H9 (cell line): ENCODE measurements at places on chromosomes 11 and 22. TPM values are rescaled to one million over a fixed set of nuclear protein-coding genes. Genes with fewer than 3 reads are reported as not detected.

Gene KREMEN1
- total RNA-seq = 2.4 and 2.6 TPM in 2 replicates

Gene SLC22A8
- not detected in 2 replicates for total RNA-seq

Gene DDI1
- not detected in 2 replicates for total RNA-seq

Gene FJX1
- total RNA-seq = 11.5 and 14.4 TPM in 2 replicates

Gene OR2D2
- total RNA-seq = 0.26 and 0.79 TPM in 2 replicates

Gene OR10A2
- total RNA-seq = not detected in 2 replicates

Gene MS4A3
- not detected in 2 replicates for total RNA-seq

Gene BTBD18
- not detected in 2 replicates for total RNA-seq

Gene NCR3LG1
- total RNA-seq = 0.94 and 1.4 TPM in 2 replicates

Gene VPREB1
- total RNA-seq = not detected in 2 replicates

Gene NLRP10
- total RNA-seq = not detected in 2 replicates

Gene TOP3B
- total RNA-seq = 55.2 and 58.5 TPM in 2 replicates

Gene ARHGAP42
- 35.5 and 39.1 TPM in 2 replicates for total RNA-seq

Gene VPS26B
- total RNA-seq = 27.5 and 28.1 TPM in 2 replicates

Gene ELFN2
- total RNA-seq = 0.64 and 0.70 TPM in 2 replicates

Gene PTPN5
- total RNA-seq = 1.4 and 1.9 TPM in 2 replicates

Gene ARL14EP
- 19.9 and 20.9 TPM in 2 replicates for total RNA-seq

Gene KRTAP5-8
- not detected in 2 replicates for total RNA-seq

Gene OR4D5
- total RNA-seq = not detected in 2 replicates
